ENCODE measurements at places on chromosomes 2 and 18. TPM values are rescaled to one million over a fixed set of nuclear protein-coding genes. Genes with fewer than 3 reads are reported as not detected.

- DNase-seq, result no peak
These were observed 4.2 kb downstream of the TMEM18 start for GRCh38 chr2:673016-673415.

DNA sequence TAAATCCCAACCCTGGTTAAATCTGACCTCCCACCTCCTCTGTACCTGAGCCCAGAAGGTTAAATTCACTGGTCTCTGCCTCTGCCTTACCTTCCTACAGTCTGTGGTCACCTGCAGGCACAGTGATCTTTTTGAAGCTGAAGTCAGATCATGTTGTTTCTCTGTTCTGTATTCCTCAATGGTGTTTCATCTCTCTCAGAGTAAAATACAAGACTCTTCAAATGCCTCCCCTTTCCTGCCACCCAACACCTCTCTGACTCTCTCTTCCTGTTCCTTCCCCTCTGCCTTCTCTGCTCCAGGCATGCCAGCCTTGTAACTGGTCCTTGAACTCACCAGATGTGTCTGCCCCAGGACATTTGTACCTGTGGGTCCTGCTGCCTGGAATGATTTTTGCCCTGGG, 219.3 kb downstream of the UXS1 start:
- no peak for DNase-seq

- DNase-seq, result no peak
These were observed 110.8 kb downstream of the SETBP1 start for GRCh38 chr18:44791520-44791919.

GRCh38 chr2:42030829-42031228, 17.0 kb upstream of the PKDCC start:
- no peak for DNase-seq

DNA sequence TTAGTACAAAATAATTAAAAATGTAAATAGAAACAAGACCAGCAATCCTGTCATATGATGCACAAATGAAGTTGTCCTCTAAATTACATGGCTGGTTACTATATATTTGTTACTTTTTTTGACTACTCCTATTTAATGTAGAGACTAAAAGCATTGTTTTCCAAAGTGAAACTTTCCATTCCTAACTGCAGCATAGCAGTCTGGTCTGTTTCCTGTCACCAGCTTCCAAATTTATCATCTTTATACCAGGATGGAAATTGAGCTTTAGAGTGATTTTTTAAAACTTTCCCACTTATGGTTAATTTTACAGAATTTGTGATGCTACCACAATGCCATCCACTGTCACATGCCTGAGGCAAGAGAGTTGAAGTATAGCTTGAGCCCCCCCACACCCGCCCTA, 33.5 kb upstream of the RAB27B start:
- no peak for DNase-seq

Gene ZSWIM2
- not detected for total RNA-seq

GRCh38 chr18:79942211-79942610, 9.2 kb downstream of the SLC66A2 start:
- no peak for DNase-seq

GRCh38 chr2:222424276-222424728, at the start of gene SGPP2:
SGPP2 (plus strand) TSS chr2:222424543; CDS start chr2:222424603, 60 bp downstream.
- DNase-seq, result peak; percentile 26

Data from activated T-cell treated with anti-CD3 and anti-CD28 coated beads, Interleukin-2, amount 50 U/mL, for 72 hours (primary cell).